Heart right ventricle (tissue), 16 donors: ENCODE measurements at places on chromosomes 7 and 10. TPM values are rescaled to one million over a fixed set of nuclear protein-coding genes. Genes with fewer than 3 reads are reported as not detected.
A peak's percentile ranks its signal among the peaks of the same experiment; 100 is the strongest.

The ASB10 gene
- 20.5 TPM for total RNA-seq

The MCM7 gene
- total RNA-seq: 30.4 TPM

- H3K27ac ChIP-seq: no peak overlapping the region
- no peak overlapping the region for H3K4me3 ChIP-seq
- no peaks in the 10 kb centered on the region for H3K27me3 ChIP-seq
- DNase-seq: no peak
- no peaks in the 10 kb centered on the region for H3K4me1 ChIP-seq
Observed at GRCh38 chr10:128476845-128477244, 350.6 kb upstream of the MKI67 start.

- no peak overlapping the region for H3K4me3 ChIP-seq
- H3K27me3 ChIP-seq: no peaks in the 10 kb centered on the region
- H3K36me3 ChIP-seq: no peaks in the 10 kb centered on the region
Observed at GRCh38 chr7:66539902-66540375, 88.7 kb upstream of the KCTD7 start.

DNA sequence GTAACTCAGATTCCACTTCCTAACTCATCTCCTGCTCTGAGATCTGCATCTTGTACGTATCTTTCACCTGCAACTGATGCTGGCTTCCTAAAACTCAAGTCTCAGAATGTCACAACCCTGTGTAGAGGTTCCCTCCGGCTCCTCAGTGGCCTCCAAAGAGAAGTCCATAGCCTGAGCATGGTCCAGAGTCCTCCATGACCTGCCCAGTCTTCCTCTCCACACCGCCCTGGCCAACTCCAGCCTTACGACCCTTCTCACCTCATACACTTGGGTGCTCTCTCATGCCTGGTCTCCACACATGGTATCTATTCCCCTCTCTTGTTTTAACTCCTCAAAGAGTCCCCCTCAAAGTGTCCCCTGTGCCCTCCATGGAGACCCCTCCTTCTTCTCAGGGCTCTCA lies 41.9 kb downstream of the RAMP3 start:
- no peaks in the 10 kb centered on the region for H3K27me3 ChIP-seq
- H3K27ac ChIP-seq: no peak overlapping the region
- no peaks in the 10 kb centered on the region for H3K36me3 ChIP-seq
- DNase-seq: no peak
- H3K4me1 ChIP-seq: peaks cover 17% of the 10 kb centered on the region

DNA sequence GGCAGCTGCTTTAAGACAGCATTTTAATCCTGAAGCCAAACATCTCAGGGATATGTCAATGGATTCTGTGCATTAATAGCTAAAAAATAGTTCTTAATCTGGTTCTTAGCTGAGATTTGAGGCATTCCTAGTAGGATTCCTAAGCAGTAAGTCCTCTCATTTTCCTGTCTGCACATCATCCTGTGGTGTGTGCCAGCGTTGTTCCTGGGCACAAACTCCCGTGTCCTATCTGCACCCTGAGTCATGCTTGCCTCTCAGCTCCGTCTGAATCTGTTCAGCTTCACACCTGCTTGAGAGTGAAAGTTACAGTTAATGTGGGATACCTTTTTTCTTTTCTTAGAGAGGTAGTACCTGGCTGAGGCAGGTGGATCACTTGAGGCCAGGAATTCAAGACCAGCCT lies 19.5 kb downstream of the BAG3 start:
- peaks cover 71% of the 10 kb centered on the region for H3K4me1 ChIP-seq
- peak overlapping the region; percentile 41 for H3K27ac ChIP-seq
- no peak overlapping the region for H3K4me3 ChIP-seq
- DNase-seq: no peak
- peaks cover 62% of the 10 kb centered on the region for H3K36me3 ChIP-seq

The HOXA11 gene
- total RNA-seq: not detected

GRCh38 chr7:6545398-6546126 lies 5.7 kb downstream of the GRID2IP start:
- no peak overlapping the region for H3K4me3 ChIP-seq
- no peak for DNase-seq
- H3K27ac ChIP-seq: no peak overlapping the region
- H3K4me1 ChIP-seq: no peaks in the 10 kb centered on the region
- no peaks in the 10 kb centered on the region for H3K36me3 ChIP-seq

DNA sequence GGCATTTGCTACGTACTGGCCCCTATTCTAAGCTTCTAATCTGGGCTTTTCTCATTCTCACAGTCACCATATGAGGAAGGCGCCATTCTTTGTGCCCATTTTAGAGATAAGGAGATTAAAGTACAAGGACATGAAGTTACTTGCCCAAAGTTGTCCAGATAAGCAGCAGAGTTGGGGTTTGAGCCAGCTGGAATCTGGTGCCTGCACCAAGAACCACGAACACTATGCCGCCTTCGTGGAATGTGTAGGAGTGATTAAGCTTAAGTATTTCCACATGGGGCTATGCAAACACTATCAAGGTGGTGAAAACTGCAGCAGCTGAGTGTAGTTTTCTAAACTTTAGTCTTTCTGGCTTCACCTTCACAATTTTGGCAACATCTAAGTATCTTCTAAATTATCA lies 342.7 kb upstream of the ETV1 start:
- H3K36me3 ChIP-seq: no peaks in the 10 kb centered on the region
- no peaks in the 10 kb centered on the region for H3K27me3 ChIP-seq
- no peak overlapping the region for H3K4me3 ChIP-seq
- H3K4me1 ChIP-seq: no peaks in the 10 kb centered on the region
- no peak overlapping the region for H3K27ac ChIP-seq

The VSTM4 gene
- total RNA-seq: 14.1 TPM

DNA sequence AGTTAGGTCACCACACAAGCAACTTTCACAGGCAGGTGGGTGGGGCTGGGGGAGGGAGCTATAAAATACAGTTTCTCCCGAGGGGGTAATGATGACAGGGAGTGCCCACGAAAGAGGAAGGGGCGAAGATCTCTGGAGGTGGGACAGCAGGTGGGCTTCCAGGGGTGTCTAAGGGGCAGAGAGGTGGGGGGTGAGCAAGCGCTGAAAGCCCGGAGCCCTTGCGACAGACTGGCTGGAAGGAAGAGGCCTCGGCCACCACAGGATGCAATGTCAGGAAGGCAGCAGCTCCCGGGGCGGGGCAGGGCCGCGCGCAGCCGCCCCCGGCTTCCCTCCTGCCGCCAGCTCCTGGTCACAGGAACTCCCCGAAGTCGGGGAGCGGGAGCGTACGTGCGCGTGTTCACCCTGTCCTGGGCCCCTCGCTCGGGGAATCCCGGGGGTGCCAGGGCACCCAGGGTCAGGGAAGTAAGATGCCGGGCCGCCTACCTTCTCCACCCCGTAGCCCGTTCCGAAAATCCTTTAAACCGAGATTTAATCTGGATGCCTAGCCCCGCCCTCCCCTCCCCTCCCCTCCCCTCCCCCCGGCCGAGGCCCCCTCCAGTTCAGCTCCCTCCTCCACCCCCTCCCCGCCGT lies 105.2 kb upstream of the PPIF start:
- no peaks in the 10 kb centered on the region for H3K27me3 ChIP-seq
- H3K36me3 ChIP-seq: no peaks in the 10 kb centered on the region
- H3K27ac ChIP-seq: peak overlapping the region; percentile 88
- peak overlapping the region; percentile 46 for H3K4me3 ChIP-seq

DNA sequence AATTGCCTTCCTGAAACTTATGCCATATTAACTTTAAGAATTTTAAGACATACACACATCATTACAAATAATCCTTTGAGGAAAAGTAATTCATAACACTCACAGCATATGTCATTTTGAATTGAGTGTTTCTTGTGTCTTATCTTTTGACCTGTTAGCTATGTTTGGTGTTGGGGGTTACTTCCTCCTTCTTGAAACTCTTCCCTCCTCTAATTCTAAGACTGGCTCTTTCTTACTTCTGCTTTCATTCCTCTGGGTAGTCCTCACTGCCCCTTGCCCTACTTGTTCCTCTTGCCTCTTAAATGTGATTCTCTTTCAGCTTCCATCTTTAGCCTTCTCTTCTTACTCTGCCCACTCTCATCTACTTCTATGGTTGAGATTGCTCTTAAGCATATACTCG lies 28.3 kb upstream of the PIP4K2A start:
- DNase-seq: no peak
- H3K4me1 ChIP-seq: peaks cover 23% of the 10 kb centered on the region
- H3K27ac ChIP-seq: no peak overlapping the region
- no peak overlapping the region for H3K4me3 ChIP-seq
- no peaks in the 10 kb centered on the region for H3K36me3 ChIP-seq

- H3K27me3 ChIP-seq: no peaks in the 10 kb centered on the region
- H3K4me3 ChIP-seq: no peak overlapping the region
- no peak overlapping the region for H3K27ac ChIP-seq
Observed at GRCh38 chr7:137591421-137591837, 247.9 kb upstream of the PTN start.

- no peaks in the 10 kb centered on the region for H3K36me3 ChIP-seq
- no peak for DNase-seq
- H3K27ac ChIP-seq: no peak overlapping the region
- H3K4me1 ChIP-seq: no peaks in the 10 kb centered on the region
- H3K4me3 ChIP-seq: no peak overlapping the region
Observed at GRCh38 chr7:148967602-148968001, 60.7 kb downstream of the PDIA4 start.

The HKDC1 gene
- total RNA-seq: not detected

DNA sequence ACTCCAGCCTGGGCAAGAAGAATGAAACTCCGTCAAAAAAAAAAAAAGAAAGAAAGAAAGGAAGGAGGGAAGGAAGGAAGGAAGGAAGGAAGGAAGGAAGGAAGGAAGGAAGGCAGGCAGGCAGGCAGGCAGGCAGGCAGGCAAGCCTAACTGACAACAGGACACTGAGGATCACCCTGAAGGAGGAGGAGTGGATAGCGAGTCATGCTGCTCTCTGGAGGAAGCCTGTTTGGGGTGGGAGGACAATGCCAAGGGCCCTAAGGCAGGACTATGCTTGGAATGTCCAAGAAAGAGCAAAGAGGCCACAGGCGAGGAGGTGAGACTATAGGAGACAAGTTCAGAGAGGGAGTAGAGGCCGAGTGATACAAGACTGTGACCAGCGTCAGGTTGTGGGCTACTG lies 107.0 kb upstream of the PARD3 start:
- H3K36me3 ChIP-seq: no peaks in the 10 kb centered on the region
- H3K27ac ChIP-seq: no peak overlapping the region
- no peaks in the 10 kb centered on the region for H3K27me3 ChIP-seq
- no peaks in the 10 kb centered on the region for H3K4me1 ChIP-seq
- H3K4me3 ChIP-seq: no peak overlapping the region

DNA sequence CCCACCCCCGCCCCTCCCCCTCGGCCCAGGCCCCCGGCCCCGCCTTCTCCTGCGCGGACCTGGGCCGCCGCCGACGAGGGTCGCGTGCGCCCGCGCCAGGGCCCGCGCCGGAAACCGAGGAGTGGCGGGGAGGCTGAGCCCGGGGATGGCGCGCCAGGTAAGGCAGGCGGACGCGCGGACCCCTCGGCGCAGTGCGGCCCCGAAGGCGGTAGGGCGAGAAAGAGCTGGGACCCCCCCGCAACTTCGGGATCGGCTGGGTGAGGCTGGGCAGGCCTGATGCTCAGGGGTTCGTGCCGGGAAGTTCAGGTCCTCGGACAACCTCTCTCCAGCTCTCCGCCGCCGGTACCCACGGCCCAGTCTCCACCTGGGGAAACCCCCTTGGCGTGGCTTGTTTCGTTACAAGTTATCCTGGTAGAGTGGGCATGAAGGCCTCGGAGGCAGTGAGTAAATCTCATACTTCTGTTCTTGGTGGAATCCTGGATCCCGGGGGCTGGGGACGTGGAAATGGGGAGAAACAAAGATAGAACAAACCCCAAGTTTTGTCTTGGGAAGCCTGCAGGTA lies 58.4 kb downstream of the ZNF467 start:
- no peak for DNase-seq
- H3K4me3 ChIP-seq: peak overlapping the region; percentile 71
- H3K27me3 ChIP-seq: no peaks in the 10 kb centered on the region

GRCh38 chr10:117007080-117007479 lies 2.1 kb upstream of the SHTN1 start:
- H3K36me3 ChIP-seq: no peaks in the 10 kb centered on the region
- H3K27me3 ChIP-seq: peaks cover 4% of the 10 kb centered on the region
- H3K4me3 ChIP-seq: no peak overlapping the region
- no peak for DNase-seq

The SEMA3C gene
- 52.2 TPM for total RNA-seq

DNA sequence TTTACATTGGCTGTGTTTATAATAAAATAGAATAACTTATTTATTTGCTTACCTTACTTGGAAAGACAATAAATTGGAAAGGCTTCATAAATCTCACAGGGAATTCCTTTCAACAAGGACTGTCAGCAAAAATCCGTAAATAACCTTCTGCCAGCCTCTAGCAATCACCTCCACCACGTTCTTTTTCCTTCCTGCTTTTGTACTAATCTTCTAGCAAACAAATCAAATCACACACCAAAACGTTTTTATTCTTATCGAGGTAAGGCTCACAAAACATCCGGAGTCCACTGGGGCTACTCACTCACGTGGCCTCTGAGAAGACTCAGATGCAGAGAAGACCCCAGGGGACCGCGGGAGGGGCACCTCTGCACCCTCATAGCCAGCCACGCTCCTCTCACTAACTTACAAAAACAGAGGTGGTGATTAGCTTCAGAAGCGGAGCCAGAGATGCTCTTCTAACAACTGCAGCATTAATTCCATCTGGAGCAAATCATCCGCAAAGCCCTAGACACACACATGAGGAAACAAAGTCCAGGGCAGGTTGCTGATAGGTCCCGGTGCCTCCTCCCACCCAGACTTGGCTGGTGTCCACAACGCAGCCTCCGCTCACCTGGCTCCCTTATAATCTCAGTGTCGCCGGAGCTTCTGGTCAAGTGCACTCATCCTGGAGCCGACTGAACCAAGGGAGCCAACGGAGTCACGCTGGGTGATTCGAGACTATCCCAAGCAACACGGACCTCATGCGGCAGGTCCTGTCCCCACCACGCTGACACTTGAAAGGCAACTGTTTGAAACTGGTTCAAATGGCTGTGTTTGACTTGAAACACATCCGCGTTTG lies 22.5 kb downstream of the CTBP2 start:
- H3K27me3 ChIP-seq: no peaks in the 10 kb centered on the region
- no peak for DNase-seq
- no peaks in the 10 kb centered on the region for H3K36me3 ChIP-seq
- H3K4me3 ChIP-seq: no peak overlapping the region
- H3K4me1 ChIP-seq: peaks cover 39% of the 10 kb centered on the region

GRCh38 chr10:122148876-122149560 lies 122.1 kb upstream of the BTBD16 start:
- H3K36me3 ChIP-seq: no peaks in the 10 kb centered on the region
- no peaks in the 10 kb centered on the region for H3K27me3 ChIP-seq
- peak overlapping the region; percentile 83 for H3K27ac ChIP-seq
- DNase-seq: peak; percentile 84
